ENCODE measurements at places on chromosomes 3 and 15. TPM values are rescaled to one million over a fixed set of nuclear protein-coding genes. Genes with fewer than 3 reads are reported as not detected.

GRCh38 chr3:118792191-118792590, 242.5 kb downstream of the IGSF11 start:
- H3K4me1 ChIP-seq = no peaks in the 10 kb centered on the region
- no peaks in the 10 kb centered on the region for H3K27me3 ChIP-seq
- H3K4me3 ChIP-seq = no peak overlapping the region
- H3K27ac ChIP-seq = no peak overlapping the region
- no peak for DNase-seq
- H3K36me3 ChIP-seq = no peaks in the 10 kb centered on the region

GRCh38 chr15:61815356-61816083, 244.7 kb downstream of the VPS13C start:
- H3K27ac ChIP-seq = no peak overlapping the region
- DNase-seq = no peak
- no peak overlapping the region for H3K4me3 ChIP-seq

DNA sequence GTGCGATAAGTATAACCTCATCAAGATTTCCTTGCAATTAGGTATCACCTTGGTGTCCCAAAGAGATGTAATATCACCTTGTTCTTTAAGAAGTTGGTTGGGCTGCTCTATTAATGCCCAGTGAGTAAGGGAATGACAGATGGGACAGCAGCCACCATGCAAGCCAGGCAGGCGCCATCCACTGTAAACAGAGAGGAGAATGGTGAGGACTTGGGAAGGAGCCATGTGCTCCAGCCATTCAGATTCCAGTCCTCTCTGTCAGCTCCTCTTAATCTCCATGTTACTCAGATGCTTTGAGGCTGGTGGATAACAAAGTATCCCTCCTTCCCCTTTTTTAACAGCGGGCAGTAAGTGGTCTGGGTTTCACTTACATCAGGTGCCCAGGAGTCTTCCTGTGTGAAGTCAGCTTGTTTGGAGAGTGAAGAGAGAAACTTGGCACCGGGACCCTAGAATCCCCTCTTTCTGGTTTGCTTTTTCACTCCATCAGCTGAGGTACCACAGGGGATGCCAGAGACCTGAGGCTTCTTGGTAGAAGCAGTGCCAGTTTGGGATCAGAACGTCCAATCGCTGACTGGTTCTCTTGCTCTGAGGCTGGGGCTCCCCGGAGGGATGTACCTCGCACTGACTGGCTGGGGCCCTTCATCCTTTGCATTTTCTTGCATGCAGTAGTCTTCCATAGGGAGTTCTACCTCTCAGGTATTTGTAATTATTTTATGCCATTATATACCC, 29.5 kb downstream of the SLCO3A1 start:
- peaks cover 9% of the 10 kb centered on the region for H3K4me1 ChIP-seq
- no peak for DNase-seq
- H3K36me3 ChIP-seq = no peaks in the 10 kb centered on the region

GRCh38 chr15:77607894-77608261, 24.8 kb downstream of the LINGO1 start:
- no peaks in the 10 kb centered on the region for H3K36me3 ChIP-seq
- no peaks in the 10 kb centered on the region for H3K27me3 ChIP-seq
- H3K4me1 ChIP-seq = peaks cover 17% of the 10 kb centered on the region
- peak overlapping the region; percentile 31 for H3K27ac ChIP-seq
- H3K4me3 ChIP-seq = no peak overlapping the region

- H3K36me3 ChIP-seq = no peaks in the 10 kb centered on the region
- no peaks in the 10 kb centered on the region for H3K4me1 ChIP-seq
- no peak for DNase-seq
Measured at GRCh38 chr3:128021768-128022372, 30.4 kb upstream of the SEC61A1 start.

GRCh38 chr3:114775395-114775794, 371.7 kb downstream of the ZBTB20 start:
- H3K36me3 ChIP-seq = no peaks in the 10 kb centered on the region
- no peaks in the 10 kb centered on the region for H3K27me3 ChIP-seq
- no peak overlapping the region for H3K4me3 ChIP-seq
- no peak for DNase-seq
- H3K4me1 ChIP-seq = no peaks in the 10 kb centered on the region

GRCh38 chr15:67781907-67782690, 43.2 kb upstream of the SKOR1 start:
- H3K36me3 ChIP-seq = no peaks in the 10 kb centered on the region
- H3K4me1 ChIP-seq = no peaks in the 10 kb centered on the region
- no peak overlapping the region for H3K27ac ChIP-seq
- H3K27me3 ChIP-seq = no peaks in the 10 kb centered on the region

DNA sequence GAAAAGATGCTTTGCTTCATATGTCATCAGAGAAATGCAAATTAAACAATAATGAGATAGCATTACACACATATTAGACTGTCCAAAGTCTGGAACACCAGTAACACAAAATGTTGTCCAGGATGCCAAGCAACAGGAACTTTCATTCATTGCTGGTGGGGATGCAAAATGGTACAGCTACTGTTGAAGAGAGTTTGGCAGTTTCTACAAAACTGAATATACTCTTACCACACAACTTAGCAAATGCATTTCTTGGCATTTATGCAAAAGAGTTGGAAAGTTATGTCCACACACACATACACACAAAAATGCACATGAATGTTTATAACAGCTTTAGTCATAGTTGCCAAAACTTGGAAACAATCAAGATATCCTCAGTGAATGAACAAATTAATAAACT, 195.2 kb upstream of the MME start:
- DNase-seq = no peak
- H3K4me1 ChIP-seq = no peaks in the 10 kb centered on the region
- no peak overlapping the region for H3K4me3 ChIP-seq

- H3K27me3 ChIP-seq = no peaks in the 10 kb centered on the region
- no peak overlapping the region for H3K4me3 ChIP-seq
- H3K36me3 ChIP-seq = peaks cover 22% of the 10 kb centered on the region
- H3K27ac ChIP-seq = peak overlapping the region; percentile 58
Measured at GRCh38 chr15:65901336-65901735, 32.0 kb downstream of the RAB11A start.

GRCh38 chr3:18446149-18446825, 21.1 kb upstream of the SATB1 start:
- peak overlapping the region; percentile 73 for H3K4me3 ChIP-seq
- peak overlapping the region; percentile 79 for H3K27ac ChIP-seq
- H3K36me3 ChIP-seq = no peaks in the 10 kb centered on the region
- H3K27me3 ChIP-seq = no peaks in the 10 kb centered on the region
- peaks cover 29% of the 10 kb centered on the region for H3K4me1 ChIP-seq
- DNase-seq = no peak

- DNase-seq = no peak
- H3K4me1 ChIP-seq = no peaks in the 10 kb centered on the region
- H3K36me3 ChIP-seq = no peaks in the 10 kb centered on the region
- no peak overlapping the region for H3K4me3 ChIP-seq
Measured at GRCh38 chr15:52912172-52912571, 122.0 kb upstream of the ONECUT1 start.

GRCh38 chr3:149581681-149582370, 76.0 kb downstream of the WWTR1 start:
- H3K27ac ChIP-seq = peak overlapping the region; percentile 59
- DNase-seq = no peak
- H3K4me1 ChIP-seq = peaks cover 22% of the 10 kb centered on the region
- no peak overlapping the region for H3K4me3 ChIP-seq

GRCh38 chr15:72063186-72063585, 54.8 kb downstream of the MYO9A start:
- H3K36me3 ChIP-seq = no peaks in the 10 kb centered on the region
- H3K27ac ChIP-seq = no peak overlapping the region
- H3K4me1 ChIP-seq = peaks cover 9% of the 10 kb centered on the region
- H3K27me3 ChIP-seq = no peaks in the 10 kb centered on the region

GRCh38 chr3:47057212-47057671, 77.8 kb downstream of the NBEAL2 start:
- no peaks in the 10 kb centered on the region for H3K27me3 ChIP-seq

DNA sequence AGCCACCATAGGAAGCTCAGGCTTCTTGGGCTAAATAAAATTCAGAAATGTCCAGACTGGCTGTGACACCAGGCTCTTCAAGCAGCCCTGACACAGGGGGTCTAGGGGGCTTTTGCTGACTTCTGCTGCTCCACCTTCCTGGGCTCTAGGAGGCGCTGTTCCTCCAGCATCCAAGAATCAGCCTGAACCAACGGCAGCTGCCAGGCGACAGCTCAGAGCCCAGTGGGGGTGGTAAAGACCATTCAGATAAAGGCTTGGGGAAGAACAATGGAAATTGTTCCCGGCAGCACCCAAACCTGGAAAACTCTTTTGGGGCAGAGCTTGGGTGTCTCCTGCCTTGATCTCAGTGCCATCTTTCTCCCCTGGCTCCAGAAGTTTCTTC, 21.6 kb upstream of the PSTPIP1 start:
- H3K4me3 ChIP-seq = no peak overlapping the region
- H3K27ac ChIP-seq = no peak overlapping the region
- DNase-seq = no peak
- no peaks in the 10 kb centered on the region for H3K36me3 ChIP-seq
- H3K27me3 ChIP-seq = no peaks in the 10 kb centered on the region

DNA sequence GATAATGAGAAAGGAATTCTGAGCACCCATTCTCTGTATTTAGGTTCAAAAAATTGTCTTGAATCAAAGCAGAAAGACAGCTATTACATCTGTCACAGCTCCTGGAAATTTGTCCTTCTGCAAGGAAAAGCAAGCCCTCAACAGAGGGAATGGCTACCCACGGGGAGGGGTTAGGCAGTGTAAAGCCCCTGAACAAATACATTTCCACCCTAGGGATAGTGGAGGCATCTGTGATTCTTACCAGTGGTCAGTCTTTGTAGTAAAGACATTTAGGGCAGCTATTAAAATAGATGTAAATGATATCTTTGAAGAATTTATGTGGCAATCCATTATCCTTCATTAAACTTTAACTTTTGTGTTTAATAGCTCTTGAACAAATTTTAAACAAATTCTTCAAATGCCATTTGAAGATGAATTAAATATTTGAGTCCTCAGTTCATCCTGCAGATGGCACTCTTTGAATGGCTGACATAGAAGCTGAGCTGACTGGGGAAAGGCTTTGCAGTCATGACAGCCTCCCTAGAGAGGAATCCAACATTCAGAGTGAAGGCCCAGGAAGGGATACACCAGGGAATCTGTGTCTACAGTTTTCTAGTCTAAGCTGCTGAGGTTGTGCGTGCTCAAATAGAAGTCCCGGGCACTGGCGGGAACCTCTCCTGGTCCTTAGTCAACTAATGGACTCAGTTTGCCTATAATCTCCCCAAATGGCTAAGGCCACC, 359.7 kb upstream of the ROPN1 start:
- H3K4me1 ChIP-seq = no peaks in the 10 kb centered on the region
- no peaks in the 10 kb centered on the region for H3K36me3 ChIP-seq
- DNase-seq = no peak
- H3K4me3 ChIP-seq = no peak overlapping the region

- H3K4me3 ChIP-seq = no peak overlapping the region
- H3K27me3 ChIP-seq = no peaks in the 10 kb centered on the region
Measured at GRCh38 chr3:28564211-28564610, 215.6 kb upstream of the AZI2 start.

DNA sequence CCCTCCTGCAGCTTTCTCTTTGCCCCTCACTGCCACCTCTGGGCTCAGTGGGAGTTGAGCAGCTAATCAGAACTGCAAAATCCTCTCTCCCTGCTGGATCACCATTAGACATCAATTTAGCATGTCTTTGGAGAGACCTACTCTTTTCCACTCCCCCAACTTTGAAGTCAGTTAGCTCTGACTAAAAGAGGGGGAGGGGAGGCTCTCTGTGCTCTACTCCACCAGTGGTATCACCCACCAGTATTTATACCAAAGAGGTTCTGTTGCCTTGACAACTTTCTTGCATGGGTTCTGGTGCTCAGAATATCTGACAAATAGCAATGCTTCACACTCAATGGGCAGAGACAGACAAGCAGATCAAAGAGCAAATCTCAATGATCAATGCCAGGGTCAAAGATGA, 146.2 kb upstream of the ROPN1 start:
- no peak overlapping the region for H3K27ac ChIP-seq
- no peak for DNase-seq
- H3K4me3 ChIP-seq = no peak overlapping the region
- H3K27me3 ChIP-seq = no peaks in the 10 kb centered on the region
- H3K4me1 ChIP-seq = no peaks in the 10 kb centered on the region
- H3K36me3 ChIP-seq = no peaks in the 10 kb centered on the region

DNA sequence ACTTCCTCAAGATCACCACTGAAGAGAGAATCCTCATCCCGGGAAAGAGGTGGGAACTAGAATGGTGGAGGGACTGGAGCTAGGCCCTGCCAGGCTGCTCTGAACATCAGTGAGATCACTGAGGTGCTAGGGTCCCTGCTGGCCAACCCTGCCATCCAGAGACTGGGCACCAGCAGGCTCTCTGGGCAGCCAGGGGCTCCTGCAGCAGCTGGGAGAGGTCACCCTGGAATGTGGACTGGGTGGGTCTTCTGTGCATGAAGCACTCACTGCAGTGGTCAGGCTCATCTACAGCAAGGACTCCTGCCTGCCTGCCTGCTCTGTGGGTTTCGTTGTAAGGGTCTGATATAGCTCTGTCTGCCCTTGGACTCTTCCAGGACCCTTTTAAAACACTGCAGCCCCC, 24.9 kb downstream of the ALS2CL start:
- H3K27me3 ChIP-seq = no peaks in the 10 kb centered on the region
- H3K4me3 ChIP-seq = no peak overlapping the region
- H3K36me3 ChIP-seq = no peaks in the 10 kb centered on the region
- DNase-seq = peak; percentile 5
- H3K4me1 ChIP-seq = no peaks in the 10 kb centered on the region

DNA sequence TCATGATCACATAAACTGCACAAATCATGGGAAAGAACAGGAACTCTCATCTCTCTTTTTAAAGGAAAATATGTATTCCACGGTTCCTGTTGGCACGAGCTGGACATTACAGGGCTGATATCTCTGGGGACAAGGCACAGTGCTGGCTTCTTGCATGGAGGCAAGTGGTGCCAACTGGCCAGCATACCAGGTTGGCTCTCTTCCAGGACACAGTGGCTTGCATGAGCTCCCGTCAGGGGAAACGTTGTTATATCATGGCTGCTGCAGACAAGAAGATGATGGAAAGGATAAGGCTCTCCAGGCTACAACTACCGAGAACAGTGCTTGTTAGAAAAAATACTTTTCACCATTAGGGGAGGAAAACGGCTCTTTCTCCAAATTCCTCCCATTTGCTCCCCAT, 283.9 kb downstream of the RORA start:
- no peaks in the 10 kb centered on the region for H3K27me3 ChIP-seq
- no peaks in the 10 kb centered on the region for H3K36me3 ChIP-seq
- peak; percentile 11 for DNase-seq
- no peak overlapping the region for H3K27ac ChIP-seq
- no peaks in the 10 kb centered on the region for H3K4me1 ChIP-seq

- peaks cover 11% of the 10 kb centered on the region for H3K27me3 ChIP-seq
- no peak overlapping the region for H3K27ac ChIP-seq
- no peaks in the 10 kb centered on the region for H3K36me3 ChIP-seq
- H3K4me1 ChIP-seq = no peaks in the 10 kb centered on the region
Measured at GRCh38 chr3:190323246-190323626, 990 bp upstream of the CLDN1 start.

GRCh38 chr15:43143203-43143941, 10.0 kb downstream of the TMEM62 start:
- H3K4me3 ChIP-seq = no peak overlapping the region
- H3K36me3 ChIP-seq = no peaks in the 10 kb centered on the region
- no peaks in the 10 kb centered on the region for H3K27me3 ChIP-seq
- DNase-seq = no peak

GRCh38 chr15:60093273-60094067, 89.4 kb downstream of the FOXB1 start:
- H3K36me3 ChIP-seq = no peaks in the 10 kb centered on the region
- H3K4me1 ChIP-seq = no peaks in the 10 kb centered on the region
- H3K27ac ChIP-seq = no peak overlapping the region
- DNase-seq = peak; percentile 33
- H3K4me3 ChIP-seq = no peak overlapping the region

Gene LINGO1
- total RNA-seq = 0.27 TPM

Gene RETNLB
- total RNA-seq = not detected

Gene COL6A5
- total RNA-seq = not detected

Gene GOLGA6C
- not detected for total RNA-seq

Measured in transverse colon (tissue), 4 donors.